Kidney epithelial cell (primary cell): ENCODE measurements at places on chromosomes 6 and 20. TPM values are rescaled to one million over a fixed set of nuclear protein-coding genes. Genes with fewer than 3 reads are reported as not detected.

The FAM120B gene
- 12.4 and 15.8 TPM in 2 replicates for total RNA-seq

- no peak for DNase-seq
Observed at GRCh38 chr20:3084283-3084985, at the start of gene AVP. Gene AVP, minus strand, starts transcription at chr20:3084724. Its CDS starts 50 bp downstream, at chr20:3084674.

- no peak for DNase-seq
Observed at GRCh38 chr20:53126185-53126584, 154.0 kb downstream of the TSHZ2 start.

- peak; percentile 72 for DNase-seq
Observed at GRCh38 chr6:153167061-153167891, 36.2 kb upstream of the RGS17 start.

DNA sequence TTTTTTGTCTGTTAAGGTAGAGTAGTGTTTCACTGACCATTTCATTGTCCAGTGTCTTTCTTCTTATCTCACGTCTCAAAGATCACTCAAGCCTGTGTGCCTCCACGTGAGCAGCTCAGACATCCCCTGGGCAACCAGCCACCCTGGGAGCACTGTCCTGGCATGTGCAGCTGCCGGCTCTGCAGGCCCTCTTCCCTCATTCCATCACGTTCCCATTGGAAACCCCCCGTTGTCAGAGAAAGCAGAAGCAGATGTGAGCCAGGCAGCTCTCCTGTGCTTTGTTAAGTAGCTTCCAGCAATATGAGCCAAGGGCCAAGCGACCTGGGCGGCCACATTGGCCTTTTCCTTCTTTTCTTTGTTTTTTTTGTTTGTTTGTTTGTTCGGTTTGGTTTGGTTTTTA is 233.2 kb upstream of the SYNDIG1 start:
- no peak for DNase-seq

- DNase-seq = no peak
Observed at GRCh38 chr20:4848041-4848440, 126.3 kb downstream of the PRND start.

- DNase-seq = no peak
Observed at GRCh38 chr6:20351534-20351933, 50.1 kb upstream of the E2F3 start.

- DNase-seq = no peak
Observed at GRCh38 chr20:59184880-59185447, 21.3 kb downstream of the ZNF831 start.

DNA sequence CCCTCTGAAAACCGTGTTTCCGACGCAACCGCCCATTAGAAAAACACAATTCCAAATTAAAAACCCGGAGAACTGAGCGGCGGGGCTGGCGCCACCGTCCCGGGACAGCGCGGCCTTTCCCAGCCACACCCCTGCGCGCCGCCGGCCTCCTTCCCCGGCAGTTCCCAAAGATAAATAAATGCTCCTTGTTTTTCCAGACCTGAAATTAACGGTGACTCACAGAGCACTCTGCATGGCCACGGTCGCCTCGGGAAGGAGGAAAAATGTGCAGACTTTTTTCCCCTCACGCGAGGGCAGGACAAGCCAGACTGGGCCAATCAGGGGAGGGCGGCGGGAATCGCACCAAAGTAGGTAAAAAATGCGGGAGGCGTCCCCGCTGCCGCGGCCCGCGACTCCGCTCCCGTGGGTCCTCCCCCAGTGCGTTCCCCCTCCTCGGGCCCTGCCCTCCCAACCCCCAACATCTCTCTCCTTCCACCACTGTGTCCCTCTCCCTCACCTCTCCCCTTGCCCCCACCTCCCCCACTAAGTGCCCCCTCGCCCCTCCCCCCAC is 828 bp upstream of the DSTN start:
- peak; percentile 93 for DNase-seq

- DNase-seq = no peak
Observed at GRCh38 chr6:128327890-128328289, 192.5 kb downstream of the PTPRK start.

- DNase-seq = no peak
Observed at GRCh38 chr6:135066806-135067205, 12.2 kb upstream of the HBS1L start.

GRCh38 chr6:3355358-3356055 is 96.8 kb downstream of the PSMG4 start:
- DNase-seq = no peak

DNA sequence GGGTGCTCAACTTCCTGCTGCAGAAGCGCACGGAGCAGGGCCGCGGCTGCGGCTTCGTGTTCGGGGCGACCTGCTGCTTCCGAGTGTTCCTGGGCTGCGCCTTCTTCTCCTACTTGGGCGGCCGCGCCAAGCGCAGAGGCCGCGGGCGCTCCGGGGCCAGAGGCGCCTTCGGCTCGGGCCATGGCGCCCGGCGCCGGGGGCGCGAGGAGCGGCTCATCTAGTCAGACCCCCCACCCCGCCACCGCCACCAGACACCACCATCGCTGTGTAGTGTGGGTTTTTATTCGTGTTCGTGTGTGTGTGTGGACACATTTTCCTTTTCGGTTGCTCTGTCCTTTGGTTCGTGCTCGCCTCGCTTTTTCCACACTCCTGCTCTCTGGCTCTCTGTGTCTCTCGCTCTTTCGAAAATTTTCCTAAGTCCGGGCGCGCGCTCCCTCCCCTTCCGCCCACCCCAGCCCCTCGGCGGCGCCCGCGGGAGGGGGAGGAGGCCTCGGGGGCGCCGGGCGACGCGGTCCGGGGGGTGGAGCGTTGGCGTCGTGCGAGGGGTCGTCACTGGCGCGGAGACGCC is 38.1 kb downstream of the GNAS start:
- no peak for DNase-seq

GRCh38 chr6:44635486-44635885 is 248.0 kb downstream of the CDC5L start:
- DNase-seq = no peak

DNA sequence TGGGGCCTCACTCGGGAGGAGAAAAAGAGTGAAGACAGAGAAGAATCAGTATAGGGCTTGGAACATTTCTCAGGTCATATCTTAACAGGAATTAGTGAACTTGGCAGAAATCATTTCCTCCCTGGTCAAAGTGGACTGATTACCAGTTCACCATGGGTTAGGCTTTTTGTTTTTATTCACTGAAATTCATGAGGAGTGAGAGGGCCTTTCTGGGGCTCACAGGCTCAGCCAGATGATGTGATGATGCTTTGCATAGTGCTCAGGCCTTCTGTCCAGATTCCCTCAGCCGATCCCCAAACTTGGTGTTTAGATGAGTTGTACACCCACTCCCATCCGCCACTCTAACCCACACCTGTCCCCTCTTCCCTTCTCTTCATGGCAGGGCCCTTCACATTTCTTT is 32.5 kb downstream of the SRSF3 start:
- no peak for DNase-seq

DNA sequence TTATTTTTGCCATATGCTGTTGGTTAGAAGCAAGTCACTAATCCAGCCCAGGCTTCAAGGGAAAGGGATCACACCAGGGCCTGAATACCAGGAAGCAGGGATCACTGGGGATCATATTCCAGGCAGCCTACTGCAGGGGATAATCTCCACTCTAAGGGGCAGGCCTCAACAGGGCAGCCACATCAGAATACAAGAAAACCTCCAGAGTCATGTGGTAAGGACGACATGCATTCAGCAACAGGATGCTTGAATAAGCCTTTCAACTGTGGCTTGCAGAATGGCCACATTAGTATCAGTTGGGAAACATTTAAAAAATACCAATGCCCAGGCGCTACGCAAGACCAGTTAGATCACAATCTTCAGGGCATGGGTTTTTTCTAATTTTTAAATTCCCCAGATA is 109.1 kb downstream of the LY86 start:
- no peak for DNase-seq

DNA sequence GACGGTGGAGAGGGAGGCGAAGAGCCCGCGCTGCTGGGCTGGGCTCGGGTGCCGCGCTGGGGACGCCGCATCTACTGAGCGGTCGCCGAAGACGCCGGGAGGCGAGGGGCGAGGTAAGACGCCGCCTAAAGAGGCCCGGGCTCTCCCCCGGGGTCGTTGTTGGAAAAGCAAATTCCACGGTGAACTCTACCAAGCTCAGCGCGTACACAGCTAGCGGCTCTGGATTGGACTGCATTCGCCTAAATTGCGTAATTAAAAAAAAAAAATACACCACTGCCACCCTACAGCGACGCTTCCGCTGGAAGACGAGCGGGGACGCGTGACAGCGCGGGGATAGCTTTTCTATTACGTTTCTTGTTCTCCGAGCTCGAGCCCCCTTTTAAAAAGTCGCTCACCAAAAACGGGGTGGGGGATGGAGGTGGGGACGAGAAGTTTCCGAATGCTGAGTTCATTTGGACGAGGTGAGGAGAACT is 92.0 kb upstream of the PRDM1 start:
- DNase-seq = no peak

DNA sequence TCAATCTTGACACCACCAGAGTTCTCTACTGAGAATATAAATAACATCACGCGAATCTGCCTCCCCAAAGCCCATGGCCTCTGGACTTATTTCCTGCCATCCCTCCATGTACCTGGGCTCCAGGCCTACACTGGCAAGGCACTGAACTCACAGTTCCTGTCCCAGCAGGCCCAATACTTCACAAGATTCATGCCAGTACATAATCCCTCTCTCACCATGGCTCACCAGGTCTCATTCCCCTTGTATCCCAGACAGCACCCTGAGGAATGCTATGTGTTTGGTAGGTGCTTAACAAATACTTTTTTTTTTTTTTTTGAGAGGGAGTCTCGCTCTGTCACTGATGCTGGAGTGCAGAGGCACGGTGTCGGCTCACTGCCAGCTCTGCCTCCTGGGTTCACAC is 1.9 kb downstream of the KIF16B start:
- DNase-seq = no peak

DNA sequence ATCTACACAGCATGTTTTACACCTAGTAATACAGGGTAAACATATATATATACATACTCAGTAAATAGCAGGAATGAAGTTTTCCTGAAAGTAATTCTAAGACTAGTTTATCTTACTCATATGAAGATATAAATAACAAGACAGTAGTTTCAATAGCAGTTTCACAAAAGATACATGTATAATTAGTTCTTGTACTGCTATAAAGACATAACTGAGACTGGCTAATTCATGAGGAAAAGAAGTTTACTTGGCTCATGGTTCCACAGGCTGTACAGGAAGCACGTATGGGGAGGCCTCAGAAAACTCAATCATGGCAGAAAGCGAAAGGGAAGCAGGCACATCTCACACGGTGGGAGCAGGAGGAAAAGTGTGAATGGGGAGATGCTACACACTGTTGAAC is 16.9 kb downstream of the RARS2 start:
- DNase-seq = no peak
